ENCODE measurements at places on chromosomes 16 and 17. TPM values are rescaled to one million over a fixed set of nuclear protein-coding genes. Genes with fewer than 3 reads are reported as not detected.

SEZ6 gene
- total RNA-seq, result 0.05 TPM

ST6GALNAC2 gene
- 0.52 TPM for total RNA-seq

TAT gene
- total RNA-seq, result not detected

LGALS3BP gene
- 80.3 TPM for total RNA-seq

HBA2 gene
- total RNA-seq, result 0.44 TPM

KCNJ12 gene
- 1.1 TPM for total RNA-seq

SPATA22 gene
- total RNA-seq, result not detected

MFAP4 gene
- total RNA-seq, result not detected

DPEP3 gene
- total RNA-seq, result not detected

ARSG gene
- total RNA-seq, result 1.7 TPM

SMPD3 gene
- 0.12 TPM for total RNA-seq

NEUROD2 gene
- not detected for total RNA-seq

RAB26 gene
- total RNA-seq, result 3.9 TPM

C16orf92 gene
- total RNA-seq, result not detected

RASD1 gene
- total RNA-seq, result 0.69 TPM

RANGRF gene
- 50.8 TPM for total RNA-seq

IRF8 gene
- 0.29 TPM for total RNA-seq

ACE gene
- total RNA-seq, result 0.37 TPM

TMIGD1 gene
- total RNA-seq, result not detected

TMEM204 gene
- not detected for total RNA-seq

WFDC1 gene
- total RNA-seq, result not detected

GLIS2 gene
- total RNA-seq, result 31.1 TPM
